ENCODE measurements at places on chromosomes 6 and 20.

DNA sequence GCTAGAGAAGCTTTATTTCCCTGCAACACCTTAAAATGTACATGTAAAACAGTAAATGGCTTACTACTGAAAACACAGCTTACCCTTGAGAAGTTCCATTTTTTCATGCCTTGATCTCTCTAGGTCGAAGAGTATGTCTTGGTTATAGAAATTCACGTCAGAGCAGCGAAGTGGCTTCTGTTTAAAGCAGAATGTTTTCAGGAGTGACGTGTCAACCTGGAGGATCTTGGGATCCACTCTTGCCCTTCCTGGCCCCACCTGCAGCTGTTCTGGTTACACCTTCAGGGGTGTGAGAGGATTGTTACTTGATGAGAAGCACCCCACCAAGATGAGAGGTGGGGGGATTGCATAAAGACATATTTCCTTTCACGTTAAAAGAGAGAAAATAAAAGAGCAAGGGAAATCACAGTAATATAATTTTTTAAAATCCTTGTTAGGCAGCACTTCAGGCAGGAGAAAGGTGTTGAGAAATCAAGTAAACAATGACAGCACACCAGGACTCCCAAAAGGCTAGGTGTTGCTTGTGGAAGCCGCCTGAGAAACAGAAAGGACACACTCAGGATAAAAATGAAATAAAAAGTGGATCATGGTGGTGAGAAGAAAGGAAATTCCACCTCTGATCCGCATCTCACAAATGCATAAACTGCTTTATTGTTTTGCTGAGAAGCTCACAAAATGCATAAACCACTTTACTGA lies 149.7 kb downstream of the UNC5CL start:
- no peak for DNase-seq

DNA sequence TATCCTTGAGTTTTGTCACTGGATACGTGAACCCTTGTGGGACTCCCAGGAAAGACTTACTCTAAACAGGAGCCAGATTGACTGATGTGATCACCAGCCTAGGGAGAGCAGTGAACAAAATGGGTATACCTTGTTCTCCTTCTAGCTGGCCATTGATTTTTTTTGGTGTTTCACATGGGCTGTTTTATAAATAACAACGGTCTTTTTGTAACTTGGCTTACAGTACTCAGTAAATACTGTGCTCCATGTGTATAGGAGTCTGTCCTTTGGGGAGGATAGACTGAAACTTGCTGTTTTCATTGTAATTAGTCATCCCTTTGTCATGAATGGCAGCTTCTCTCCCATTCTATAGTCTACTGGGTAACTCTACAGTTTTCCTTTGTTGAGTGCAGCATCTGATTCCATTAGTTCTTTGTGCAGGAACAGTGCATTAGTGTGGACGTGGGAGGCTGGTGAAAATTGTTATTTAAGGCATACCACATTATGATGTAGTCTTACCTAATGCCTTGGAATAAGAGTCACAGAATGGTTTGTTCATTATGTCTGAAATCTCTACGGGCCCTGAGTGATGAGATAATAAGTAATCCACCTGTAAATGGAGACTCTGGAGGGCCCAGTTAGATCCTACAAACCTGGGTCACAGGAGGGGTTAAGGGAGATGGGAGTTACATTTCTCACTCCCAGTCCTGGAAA lies 89.5 kb downstream of the TIAM2 start:
- no peak for DNase-seq

DNA sequence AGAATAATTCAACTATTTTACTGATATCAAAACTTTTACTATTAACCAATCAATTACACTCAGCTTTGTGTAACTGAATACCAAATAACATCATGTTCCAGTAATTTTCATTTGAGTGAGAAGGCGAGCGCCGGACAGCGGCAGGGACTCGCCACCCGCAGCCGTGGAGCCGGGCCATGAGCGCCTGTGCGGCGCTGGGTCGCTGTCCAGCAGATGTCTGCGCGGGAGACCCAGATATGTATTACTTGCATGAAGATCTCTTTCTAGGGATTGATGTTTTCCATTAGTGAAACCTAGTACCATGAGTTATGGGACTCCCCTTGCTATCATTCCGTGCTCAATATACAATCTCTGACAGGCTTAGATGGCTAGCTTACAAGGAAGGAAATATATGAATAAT lies 245.1 kb upstream of the PRSS16 start:
- no peak for DNase-seq

DNA sequence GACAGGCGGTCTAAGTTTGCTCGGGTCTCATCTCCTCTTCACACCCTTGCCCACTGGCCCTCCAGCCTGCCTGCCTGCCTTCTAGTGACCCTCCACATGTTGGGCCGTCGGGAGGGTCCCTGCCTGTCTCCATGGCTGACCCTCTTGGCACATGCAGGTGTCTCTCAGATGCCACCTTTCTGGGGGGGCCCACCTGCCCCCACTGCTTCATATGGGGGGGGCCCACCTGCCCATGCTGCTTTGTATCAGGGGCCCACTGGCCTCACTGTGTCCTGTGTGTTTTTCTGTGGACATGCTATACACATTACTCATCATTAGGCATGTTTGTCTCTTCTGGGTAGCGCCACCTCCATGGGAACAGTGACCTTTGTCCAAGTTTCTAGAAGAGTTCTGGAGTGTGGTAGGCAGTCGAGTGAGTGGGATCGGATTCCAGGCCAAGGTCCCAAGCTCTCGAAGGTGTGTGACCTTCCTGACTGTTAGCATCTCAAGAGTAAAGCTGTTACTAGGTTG lies 40.4 kb upstream of the KIF25 start:
- no peak for DNase-seq

GRCh38 chr6:79684876-79685275 lies 53.7 kb downstream of the SH3BGRL2 start:
- no peak for DNase-seq

- DNase-seq: no peak
Observed at GRCh38 chr20:17229256-17229655, 2.4 kb downstream of the PCSK2 start.

DNA sequence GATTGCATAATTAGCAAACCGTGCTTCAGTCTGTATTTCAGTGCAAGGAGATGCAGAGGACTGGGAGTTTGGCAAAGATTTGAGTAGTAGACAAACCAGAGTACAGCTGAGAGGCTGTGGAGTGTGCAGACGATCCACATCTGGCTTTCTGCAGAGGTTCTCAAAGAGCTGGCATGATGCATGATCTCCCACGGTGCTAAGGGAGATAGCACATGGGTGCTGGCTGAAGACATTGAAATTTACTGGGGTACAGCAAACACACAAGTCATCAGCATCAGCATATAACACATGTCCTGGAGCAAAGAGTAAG lies 79.0 kb upstream of the FAM184A start:
- DNase-seq: no peak

DNA sequence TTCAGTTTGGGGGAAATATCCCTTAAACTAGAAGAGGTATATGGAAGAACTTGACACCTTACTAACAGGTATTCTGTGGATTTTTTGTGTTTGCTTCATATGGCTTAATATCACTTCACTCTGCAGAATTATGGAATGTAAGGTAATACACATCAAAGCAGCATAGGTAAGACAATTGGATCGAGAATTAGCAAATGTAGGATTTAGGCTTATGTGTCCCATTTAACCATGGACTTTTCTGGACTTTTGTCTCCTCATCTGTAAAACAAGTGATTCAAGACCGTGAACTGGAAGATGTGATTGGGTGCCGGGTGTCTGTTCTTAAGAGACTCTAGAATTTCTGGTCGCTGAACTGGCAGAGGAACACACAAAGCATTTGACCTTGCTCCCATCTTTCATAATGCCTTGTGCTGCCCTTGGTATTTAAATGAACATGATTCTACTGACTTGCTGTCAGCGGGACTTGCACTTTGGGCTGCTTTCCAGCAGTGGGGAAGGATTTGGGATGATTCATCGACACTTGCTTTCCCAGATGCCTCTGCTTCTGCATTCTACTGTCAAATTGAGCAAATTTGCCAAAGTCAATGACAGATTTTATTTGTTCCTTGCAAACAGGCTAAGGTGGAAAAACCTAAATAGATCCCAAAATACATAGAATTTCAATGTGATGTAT lies 199.8 kb downstream of the PLCB1 start:
- DNase-seq: no peak

DNA sequence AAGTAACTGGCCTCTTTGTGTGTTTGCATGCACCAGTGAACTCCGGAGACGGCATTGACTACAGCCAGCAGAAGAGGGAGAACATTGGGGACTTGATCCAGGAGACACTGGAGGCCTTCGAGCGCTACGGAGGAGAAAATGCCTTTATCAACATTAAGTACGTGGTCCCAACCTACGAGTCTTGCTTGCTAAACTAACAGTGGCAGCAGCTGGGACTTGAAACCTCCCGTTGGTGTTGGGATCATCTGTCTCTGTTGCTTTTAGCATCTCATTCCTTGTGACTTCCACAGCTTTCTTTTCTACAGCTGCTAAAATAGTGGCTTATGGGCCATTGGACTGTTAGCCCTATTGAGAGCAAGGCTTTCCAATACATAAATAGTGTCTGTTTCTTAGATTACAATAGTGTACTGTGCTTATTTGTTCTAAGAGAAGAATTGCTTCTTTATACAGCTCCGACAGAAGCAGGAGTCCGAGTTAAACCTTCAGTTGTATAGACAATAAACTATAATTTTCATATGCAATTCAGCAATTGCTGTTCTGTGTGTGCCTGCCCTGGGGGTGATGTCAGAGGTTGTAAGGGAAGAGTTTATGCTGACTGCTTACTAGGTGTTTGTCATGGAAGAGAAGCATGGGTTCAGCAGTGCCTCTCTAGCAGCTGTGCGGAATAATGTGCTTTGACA lies 99.6 kb upstream of the QKI start:
- DNase-seq: no peak

DNA sequence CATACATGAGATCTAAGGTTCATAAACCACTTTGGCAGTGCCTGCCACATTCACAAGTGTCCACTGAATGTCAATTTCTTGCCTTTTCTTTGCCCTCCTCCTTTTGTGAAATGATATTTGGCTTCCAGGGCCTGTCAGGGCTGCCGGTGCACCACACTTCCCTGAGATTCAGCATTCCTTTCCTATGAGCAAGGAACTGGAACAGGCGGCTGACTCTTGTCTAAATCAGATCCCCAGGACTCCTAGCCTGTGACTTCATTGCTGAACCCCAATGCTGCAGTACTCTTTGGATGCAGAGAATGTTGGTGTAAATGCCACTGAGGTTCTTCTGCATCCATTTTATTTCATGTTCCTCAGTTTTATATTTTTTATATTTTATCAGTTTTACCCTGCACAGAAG lies 172.2 kb downstream of the ARID1B start:
- no peak for DNase-seq

DNA sequence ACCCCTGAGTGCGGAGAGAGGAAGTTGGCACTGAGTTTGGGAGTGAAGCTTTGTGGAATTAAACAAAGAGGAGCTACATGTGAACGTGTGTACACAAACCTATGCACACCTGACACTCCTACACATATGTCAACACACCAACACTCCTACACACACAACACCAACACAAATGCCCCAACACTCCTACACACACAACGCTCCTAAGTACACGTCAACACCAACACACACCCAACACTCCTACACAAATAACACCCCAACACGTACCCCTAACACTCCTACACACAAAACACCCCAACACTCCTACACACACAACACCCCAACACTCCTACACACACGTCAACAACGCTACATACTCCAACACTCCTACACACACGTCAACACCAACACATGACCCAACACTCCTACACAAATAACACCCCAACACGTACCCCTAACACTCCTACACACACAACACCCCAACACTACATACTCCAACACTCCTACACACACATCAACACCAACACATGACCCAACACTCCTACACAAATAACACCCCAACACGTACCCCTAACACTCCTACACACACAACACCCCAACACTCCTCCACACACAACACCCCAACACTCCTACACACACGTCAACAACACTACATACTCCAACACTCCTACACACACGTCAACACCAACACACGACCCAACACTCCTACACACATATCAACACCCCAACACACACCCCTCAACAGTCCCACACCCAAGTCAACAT lies 40.1 kb upstream of the ZBP1 start:
- no peak for DNase-seq

GRCh38 chr20:50642288-50642803 lies 49.0 kb downstream of the RIPOR3 start:
- DNase-seq: no peak

DNA sequence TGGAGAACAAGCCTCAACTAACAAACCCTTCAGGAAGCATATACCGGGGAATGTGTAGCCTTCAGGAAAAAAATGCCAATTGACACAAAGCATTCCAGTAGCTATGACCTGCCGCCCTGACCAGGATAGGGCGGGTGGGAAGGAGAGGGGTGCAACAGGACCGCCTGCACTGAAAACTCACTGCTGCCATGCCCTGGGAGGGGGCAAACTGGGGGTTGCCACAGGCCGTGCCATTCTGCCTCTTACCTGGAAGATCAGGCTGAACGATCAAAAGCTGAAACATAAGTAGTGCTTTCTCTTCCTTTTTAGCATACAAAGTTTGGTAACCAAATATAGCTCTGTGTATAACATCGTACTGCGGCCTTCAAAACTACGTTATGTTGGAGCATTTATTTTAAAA lies 21.7 kb downstream of the NR2E1 start:
- DNase-seq: no peak

DNA sequence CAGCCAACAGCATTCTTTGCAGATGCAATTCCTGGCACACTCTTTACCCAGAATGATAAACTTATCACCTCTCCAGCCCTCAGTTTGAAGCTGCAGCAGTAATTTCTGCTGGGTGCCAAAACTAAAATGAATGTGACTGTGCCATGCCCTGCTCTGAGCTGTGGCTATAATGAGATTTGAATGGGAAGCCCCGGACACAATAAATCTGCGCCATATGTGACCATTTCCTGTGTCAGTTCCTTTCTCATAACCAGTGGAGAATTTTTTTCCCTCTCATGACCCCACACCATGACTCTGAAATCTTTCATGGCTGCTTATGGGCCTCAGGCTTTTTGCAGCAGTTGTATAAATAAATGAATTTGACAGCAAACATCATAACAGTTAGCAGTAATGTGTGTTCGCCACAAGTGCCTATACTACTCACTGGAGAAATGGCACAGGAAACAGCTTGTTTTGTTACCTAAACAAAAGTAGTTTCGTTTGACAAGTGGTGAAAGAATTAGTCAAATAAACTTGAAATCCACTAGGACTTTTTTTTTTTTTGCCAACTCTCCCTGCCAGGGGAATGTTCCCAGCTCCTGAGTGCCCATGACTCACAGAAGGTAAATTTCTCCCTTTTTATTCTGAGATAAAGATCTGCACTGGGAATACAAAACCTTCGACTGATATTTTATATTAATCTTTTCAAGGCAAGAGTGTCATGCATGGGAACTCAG lies 408.4 kb downstream of the PKHD1 start:
- no peak for DNase-seq

GRCh38 chr6:79946272-79947190 lies 822 bp downstream of the ELOVL4 start:
- DNase-seq: no peak

Data from effector CD4-positive, alpha-beta T cell (primary cell).